ENCODE measurements at places on chromosomes 7 and 10.

GRCh38 chr7:42673951-42674350 is 237.9 kb downstream of the C7orf25 start:
- no peak for DNase-seq

GRCh38 chr10:79400146-79401004 is 45.0 kb downstream of the ZCCHC24 start:
- DNase-seq: no peak

- peak; percentile 79 for DNase-seq
Observed at GRCh38 chr10:43903451-43903850, 254.8 kb upstream of the ZNF32 start.

GRCh38 chr7:43211286-43211685 is 98.8 kb downstream of the HECW1 start:
- no peak for DNase-seq

Measured in lower leg skin (tissue), 4 donors.